Cardiac septum (tissue), 1 donor: ENCODE measurements at places on chromosomes 5 and 9.

GRCh38 chr9:128824911-128825310, 4.7 kb downstream of the SPOUT1 start:
- DNase-seq: no peak

DNA sequence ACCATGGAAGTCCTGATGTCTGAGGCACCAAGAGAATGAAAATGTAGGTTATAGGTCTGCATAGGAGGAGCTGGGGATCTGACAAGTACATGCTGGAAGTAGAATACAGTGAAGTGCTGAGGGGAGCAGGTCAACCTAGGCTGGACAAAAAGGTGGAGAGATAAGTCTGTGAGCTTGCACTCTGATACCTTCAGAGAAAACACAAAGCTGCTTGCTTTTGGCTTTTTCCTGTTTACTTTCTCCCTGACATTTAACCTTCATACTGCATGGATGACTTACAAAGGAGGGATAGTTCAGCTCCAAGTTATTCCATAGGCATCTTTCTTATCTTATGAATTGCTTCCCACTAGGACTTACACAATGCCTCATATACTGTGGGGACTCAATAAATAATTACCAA, 256.7 kb upstream of the NREP start:
- no peak for DNase-seq

DNA sequence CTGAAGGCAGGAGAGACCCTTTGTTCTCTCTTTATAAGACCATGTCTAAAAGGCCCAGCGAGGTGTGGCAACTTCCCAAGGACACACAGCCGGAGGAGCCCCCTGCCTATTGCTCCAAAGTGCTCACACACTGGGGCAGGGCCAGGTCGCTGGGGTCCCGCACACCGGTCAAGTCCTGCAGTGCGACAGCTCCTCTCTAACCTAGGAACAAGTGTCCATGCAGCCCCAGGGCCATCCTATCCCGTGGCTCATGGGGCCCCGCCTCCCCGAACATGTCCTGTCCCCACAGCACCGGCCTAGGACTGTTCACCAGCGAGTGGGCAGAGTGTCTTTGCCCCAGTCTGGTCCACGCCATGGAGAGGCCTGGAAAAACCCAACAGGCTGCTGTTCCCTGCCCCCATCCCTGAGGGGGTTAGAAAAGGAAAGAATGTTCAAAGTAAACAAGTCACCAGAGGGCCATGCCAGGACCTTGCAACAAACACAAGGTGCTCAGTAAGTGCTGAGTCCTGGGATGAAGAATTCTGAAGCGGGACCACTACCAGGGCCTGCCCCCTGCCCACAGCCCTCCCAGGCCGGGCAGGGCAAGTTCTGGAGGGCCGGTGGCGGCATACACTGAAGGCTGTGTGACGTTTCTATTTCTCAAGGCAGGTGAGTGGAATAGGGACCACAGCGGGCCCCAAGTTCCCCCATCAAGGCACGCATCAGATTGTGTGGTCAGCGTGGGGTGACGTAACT, 938 bp downstream of the NINJ1 start:
- no peak for DNase-seq

GRCh38 chr5:60262576-60263295, 369.2 kb upstream of the PDE4D start:
- no peak for DNase-seq

GRCh38 chr5:68318955-68319705, 103.6 kb downstream of the PIK3R1 start:
- no peak for DNase-seq

DNA sequence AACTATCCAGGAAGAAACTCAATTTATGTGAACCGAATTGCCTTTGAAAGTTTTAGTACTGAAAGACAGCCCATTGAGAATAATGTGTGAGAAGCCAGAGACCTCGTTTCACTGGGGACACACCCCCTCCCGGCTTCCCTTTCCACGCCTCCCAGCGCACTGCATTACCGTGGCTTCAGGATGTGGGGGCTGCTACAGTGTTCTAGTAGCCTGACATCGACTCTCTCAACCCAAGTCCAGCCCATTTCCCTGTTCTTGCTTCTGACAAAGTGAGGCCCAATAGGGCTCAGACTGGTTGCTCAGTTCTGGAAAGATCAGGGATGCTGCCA, 3.5 kb downstream of the PAX5 start:
- DNase-seq: no peak

DNA sequence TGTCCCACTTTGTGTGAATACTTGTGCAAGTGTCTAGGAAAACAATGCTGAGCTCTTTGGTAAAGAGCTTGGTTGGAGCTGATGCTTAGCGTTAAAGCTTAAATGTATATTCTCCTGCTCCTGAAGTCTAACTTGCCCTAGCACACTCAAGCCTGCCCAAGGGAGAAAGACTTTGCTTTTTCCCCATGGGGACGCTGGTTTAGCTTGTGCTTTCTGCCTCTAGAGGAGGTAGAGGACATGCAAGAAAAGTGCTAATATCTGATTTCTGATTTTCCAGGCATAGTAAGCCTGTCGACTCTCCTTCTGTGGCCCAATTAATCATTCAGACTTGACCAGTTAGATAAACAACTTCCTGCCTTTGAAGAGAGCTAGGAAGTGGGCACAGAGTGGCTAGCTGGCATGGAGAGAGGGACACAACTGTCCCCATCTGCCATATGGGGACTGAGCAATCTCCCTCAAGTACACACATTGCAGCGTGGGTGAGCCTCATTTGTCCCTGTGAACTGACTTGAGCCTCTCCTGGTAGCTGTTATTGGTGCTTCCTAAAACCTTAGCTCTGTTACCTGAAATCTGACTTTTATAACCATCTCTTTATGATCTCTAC, 348.4 kb downstream of the BRINP1 start:
- no peak for DNase-seq

GRCh38 chr9:108621991-108622855, 233.6 kb downstream of the ACTL7B start:
- DNase-seq: no peak

DNA sequence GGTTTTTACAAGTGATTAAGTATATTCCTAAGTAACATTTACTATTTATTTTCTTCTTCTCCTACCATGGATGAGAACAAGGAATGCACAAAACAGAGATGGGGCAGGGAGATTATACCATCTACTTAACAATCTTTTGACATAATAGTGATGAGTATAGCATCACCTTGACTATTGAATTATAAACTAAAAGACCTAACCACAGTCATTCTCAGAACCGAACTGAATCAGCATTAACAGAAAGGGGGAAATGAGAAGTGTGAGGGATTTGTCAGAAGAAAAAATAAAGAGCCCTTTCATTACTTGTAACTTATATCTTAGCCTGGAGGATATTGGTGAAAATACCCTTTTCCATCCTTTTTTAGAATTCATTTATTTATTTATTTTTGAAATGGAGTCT, 21.9 kb downstream of the OR2Y1 start:
- DNase-seq: no peak

DNA sequence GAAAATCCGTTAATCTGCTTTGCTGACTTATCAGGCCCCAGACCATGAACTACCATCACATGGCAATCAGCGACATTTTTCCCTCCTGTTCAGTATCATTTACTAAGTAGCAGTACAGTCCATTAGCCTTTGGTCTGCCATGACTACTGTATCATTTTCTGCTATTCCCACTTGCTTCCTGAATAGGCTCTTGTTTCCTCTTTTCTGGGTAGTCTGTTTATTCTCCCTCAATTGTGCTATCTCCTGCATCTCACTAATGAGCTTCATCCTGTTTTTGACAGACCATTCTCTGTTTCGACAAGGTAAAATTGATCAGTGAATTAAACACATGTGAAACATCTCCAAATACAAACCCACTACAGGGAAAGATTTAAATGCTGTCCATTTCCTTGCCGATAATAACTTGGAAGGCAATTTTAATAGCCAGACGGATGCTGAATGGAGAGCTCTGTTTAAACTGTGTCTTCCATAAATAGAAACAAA, 263.5 kb upstream of the ANKRD55 start:
- DNase-seq: no peak

DNA sequence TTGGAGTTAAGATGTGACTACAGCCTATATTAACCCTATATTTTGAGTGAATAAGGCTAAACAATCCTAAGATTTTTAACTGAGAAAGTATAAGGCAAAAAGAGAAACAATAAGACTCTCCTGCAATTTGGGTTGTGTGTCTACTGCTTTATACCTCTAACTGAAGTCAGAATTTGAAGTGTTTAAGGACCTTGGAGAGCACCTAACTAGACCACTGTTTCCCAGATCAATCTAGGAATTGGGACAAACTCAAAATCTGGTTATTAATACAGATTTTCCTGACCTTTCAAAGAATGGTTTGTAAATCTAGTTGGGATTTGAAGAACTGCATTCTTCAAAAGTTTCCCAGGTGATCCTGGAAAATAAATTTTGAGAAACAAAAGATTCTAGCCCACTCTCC, 42.1 kb downstream of the GABRA1 start:
- no peak for DNase-seq

- no peak for DNase-seq
Measured at GRCh38 chr5:163245584-163245983, 191.8 kb upstream of the CCNG1 start.
